ENCODE measurements at places on chromosomes 2 and 18.

DNA sequence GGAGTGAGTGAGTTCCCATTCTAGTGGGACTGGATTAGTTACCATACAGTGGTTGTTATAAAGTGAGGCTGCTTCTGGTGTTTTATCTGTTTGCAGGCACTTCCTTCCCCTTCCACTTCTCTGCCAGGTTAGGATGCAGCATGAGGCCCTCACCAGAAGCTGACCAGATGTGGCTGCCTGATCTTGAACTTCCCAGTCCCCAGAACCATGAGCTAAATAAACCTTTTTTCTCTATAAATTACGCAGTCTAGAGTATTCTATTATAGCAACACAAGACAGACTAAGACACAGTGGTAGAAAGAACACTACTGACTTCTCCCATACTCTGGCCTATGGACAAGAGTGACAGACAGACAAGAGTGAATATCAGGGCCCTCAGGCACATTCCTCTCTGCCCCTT is 14.1 kb downstream of the LCT start:
- DNase-seq: no peak

GRCh38 chr2:50727636-50728339 is 304.1 kb downstream of the NRXN1 start:
- no peak for DNase-seq

GRCh38 chr2:8426550-8426949 is 255.3 kb upstream of the ID2 start:
- DNase-seq: no peak

DNA sequence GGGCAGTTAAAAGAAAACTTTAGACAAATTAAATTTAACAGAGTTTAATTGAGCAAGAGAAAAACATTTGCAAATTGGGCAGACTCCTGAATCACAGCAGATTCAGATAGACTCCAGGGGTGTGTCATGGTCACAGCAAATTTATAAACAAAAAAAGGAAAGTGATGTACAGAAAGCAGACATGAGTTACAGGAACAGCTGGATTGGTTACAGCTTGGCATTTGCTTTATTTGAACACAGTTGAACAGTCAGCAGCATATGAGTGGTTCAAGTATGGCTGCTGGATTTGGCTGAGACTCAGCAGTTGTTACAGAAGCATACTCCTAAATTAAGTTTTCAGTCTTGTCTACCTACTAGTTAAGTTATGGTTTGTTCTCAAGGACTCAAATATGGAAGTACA is 82.3 kb upstream of the NYAP2 start:
- DNase-seq: no peak

GRCh38 chr2:210623506-210623905 is 67.1 kb downstream of the CPS1 start:
- no peak for DNase-seq

DNA sequence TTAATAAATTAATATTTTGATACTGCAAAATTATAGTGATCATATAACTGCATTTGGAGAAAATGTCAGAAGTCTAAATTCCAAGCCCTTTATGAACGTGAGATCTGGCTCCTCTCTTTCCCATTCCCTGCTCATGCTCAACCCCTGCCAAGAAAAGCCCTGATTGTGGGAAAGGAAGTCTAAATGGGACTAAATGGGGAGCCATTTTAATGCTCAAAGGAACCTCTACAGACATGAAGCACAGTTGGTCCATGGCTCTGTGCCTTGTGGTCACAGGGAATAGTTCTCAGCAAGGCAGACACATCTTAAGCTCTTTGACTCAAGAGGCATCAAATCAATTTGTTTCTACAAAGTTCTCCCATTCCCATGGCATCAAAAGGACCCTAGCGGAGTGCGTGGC is 29.3 kb upstream of the INSIG2 start:
- no peak for DNase-seq

DNA sequence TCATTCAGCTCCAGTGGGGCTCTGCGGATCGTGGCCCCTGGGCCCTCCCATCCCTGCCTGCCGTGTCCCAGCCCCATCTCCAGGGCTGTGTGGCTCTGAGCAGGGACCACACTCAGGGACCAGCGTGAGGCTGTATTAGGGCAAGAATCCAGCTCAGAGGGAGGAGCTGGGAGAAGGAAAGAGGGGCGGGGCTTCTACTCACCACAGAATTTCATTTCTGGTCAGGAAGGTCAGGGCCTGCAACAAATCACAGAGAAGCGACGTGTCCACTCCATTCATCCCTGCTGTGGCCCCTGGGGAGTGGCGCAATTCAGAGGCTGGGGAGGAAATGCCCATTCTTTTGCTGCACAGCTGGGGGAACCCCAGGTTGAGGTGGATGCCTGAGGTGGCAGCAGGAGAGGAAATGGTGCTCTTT is 828 bp downstream of the CIB4 start:
- no peak for DNase-seq

DNA sequence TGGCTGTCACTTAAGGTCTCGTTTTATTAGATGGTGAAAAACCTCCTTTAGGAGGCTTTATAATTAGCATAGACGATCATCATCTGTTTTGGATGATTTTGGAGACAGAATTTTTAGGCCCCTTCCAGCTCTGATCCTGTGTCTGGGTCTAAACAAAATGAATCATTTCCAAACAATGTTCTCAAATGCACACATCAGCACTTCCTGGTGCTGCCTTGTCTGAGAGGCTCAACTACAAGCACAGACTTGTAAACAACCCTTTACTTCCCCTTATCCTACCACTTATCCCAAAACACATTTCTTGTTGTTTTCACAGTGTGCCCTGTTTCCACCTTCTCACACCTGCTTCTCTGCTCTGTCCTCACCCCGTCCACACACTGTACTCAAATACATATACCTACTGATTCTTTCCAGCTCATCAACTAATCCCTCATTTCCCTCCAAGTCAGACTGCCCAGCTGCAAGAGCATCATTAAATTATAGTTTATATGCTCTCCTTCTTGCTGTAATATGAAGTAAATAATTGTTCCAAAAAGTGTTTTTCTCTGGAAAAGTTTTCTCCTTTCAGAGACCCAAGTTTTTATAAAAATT is 71.2 kb upstream of the COL3A1 start:
- DNase-seq: no peak

DNA sequence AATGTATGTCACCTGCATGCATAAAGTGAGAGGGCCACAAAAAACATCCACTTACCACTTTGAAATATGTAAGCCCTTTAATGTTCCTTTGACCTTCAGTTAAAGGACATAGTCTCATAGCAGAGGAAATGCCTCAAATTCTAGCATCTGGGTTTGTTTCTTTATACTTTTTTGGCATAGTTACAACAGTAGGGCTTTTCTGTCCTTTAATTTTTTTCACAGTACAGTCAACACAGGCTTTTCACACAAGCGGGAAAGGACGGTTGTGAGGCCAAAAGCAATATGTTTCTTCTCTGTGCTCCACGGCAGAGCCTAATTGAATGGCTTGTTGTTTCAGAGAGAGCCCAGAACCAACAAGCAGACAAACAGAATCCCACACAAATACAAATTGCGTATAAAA is 57.6 kb downstream of the CRIM1 start:
- no peak for DNase-seq

- no peak for DNase-seq
Observed at GRCh38 chr18:26763446-26764110, 101.9 kb downstream of the AQP4 start.

DNA sequence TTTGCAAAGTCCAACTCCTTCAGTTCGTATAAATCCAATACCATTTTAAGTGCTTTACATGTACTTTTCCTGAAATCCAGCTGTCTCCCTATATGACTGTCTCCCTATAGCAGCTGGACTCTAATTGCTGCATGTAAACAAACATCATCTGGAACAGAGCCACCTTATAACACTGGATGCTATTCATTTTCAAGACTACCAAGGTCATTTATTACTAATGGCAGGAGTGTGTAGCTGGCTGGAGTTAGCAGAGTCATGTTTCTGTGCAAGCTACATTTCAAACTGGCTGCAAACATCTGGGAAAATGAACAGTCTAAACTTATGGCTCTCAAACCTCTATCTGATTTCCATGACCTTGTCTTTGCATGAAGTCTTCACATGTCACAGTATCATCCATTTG is 575.2 kb downstream of the PIK3C3 start:
- no peak for DNase-seq

- no peak for DNase-seq
Observed at GRCh38 chr2:73128841-73129535, 16.2 kb upstream of the RAB11FIP5 start.

- no peak for DNase-seq
Observed at GRCh38 chr2:232888839-232889529, 18.9 kb downstream of the SNORC start.

- DNase-seq: no peak
Observed at GRCh38 chr2:2271469-2271941, 59.6 kb downstream of the MYT1L start.

DNA sequence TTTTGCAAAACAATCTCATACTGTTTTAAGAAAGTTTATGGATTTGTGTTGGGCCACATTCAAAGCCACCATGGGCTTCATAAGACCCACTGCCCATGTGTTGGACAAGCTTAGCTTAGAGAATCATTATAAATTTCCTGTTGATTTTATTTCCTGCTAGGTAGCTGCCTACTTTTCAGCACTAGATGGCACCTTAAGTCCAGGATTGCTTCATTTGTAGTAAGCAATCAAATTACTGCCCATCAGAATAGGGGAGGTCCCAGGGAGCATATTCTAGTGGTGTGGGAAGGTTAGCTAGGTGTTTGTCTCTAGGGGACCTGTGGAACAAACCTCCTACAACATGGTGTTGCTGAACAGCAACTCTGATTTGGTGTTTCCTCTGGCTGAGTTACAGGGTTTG is 11.0 kb upstream of the DCDC2C start:
- DNase-seq: no peak

GRCh38 chr18:59340817-59341216 is 18.2 kb downstream of the LMAN1 start:
- DNase-seq: no peak

- DNase-seq: no peak
Observed at GRCh38 chr2:232476045-232476444, 11.6 kb downstream of the ECEL1 start.

GRCh38 chr2:139610512-139610911 is 830.3 kb upstream of the NXPH2 start:
- no peak for DNase-seq

DNA sequence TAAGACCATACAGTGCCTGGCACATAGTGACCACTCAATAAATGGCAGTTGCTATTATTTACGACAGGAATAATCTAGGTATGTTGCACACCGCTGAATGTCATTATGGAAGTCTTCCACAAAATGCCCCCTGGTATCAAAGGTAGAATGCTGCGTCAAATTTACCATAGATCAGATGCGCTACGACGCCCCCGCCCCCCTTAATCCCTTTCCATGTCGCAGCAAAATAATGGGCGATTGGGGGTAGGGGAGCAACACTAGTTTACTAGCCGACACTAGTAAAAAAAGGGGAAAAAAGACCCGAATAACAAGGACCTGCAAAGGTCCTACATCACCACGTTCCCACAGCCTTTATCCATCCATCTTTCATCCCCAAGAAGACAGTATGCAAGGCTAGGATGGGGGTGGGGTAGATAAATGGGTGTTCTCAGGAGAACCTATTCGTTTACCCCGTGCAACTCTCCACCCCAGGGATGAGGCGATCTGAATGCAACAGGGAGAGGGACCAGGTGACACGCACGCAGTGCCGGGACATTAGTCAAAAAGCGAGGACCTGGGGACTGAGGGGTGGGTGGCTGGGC is 455 bp downstream of the PREPL start:
- DNase-seq: peak; percentile 16

DNA sequence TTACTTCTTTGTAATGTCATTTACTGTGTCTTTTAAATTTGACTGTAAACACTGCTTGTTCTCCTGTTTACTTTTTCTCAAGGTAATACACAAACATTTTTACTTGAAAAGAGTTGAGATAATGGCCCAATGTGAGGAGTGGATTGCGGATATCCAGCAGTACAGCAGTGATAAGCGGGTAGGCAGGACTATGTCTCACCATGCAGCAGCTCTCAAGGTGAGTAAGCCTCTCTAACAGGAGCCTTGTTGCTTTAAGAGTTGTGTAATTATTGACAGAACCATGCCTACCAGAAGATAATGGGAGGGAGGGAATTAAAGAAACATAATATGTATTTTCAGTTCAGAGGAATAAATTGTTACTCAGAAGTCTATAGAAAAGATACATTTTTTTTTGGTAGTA is 16.5 kb upstream of the TTC27 start:
- no peak for DNase-seq

GRCh38 chr18:48915626-48916425 is 34.9 kb downstream of the SMAD7 start:
- no peak for DNase-seq

- DNase-seq: no peak
Observed at GRCh38 chr2:170503563-170503962, 211.6 kb upstream of the SP5 start.

- no peak for DNase-seq
Observed at GRCh38 chr2:174659069-174659900, 61.7 kb upstream of the WIPF1 start.

GRCh38 chr18:36382854-36383253 is 85.3 kb downstream of the FHOD3 start:
- DNase-seq: no peak

DNA sequence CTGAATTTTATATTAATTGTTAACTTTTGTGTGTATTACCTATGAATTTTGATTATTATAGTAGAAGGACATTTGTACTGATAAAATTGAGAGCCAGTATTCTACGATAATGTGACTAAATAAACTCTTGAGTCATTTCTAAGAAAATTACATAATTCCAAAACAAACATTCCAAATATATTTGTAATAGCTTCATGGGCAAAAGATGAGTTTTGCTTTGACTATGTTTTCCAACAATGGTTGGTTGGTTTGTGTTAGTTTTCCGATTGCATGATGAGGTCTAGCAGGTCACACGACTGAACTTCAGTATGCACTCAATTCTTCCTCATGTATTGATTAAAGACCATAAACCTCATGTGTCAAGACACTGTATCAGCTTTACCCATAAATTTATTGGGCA is 71.7 kb upstream of the WDR75 start:
- no peak for DNase-seq

GRCh38 chr2:19029655-19030054 is 328.8 kb downstream of the OSR1 start:
- DNase-seq: no peak

- DNase-seq: no peak
Observed at GRCh38 chr2:203669820-203670219, 36.6 kb upstream of the CD28 start.

GRCh38 chr18:51767293-51767692 is 569.8 kb upstream of the MEX3C start:
- DNase-seq: no peak

DNA sequence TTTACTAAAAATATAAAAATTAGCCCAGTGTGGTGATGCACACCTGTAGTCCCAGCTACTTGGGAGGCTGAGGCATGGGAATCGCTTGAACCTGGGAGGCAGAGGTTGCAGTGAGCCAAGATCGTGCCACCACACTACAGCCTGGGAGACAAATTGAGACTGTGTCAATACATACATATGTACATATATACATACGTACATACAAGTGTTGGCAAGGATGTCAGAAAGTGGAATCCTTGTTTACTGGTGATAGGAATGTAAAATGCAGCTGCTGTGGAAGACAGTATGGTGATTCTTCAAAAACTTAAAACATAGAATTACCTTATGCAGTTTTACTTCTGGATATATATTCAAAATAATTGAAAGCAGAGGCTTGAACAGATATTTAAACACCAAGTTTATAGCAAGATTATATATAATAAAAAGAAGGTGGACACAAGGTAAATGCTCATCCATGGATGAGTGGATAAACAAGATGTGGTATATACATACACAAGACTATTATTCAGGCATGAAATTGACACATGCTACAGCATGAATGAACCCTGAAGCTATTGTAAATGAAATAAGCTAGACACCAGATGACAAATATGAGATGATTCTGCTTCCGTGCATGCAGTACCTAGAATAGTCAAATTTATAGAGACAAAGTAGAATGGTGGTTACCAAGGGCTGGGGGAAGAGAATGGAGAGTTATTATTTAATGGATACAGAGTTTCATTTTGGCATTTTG is 43.2 kb downstream of the CCDC138 start:
- no peak for DNase-seq
